Fibroblast of skin of left quadriceps (primary cell): ENCODE measurements at places on chromosomes 2 and 18.

GRCh38 chr2:196077821-196078220 is 9.2 kb upstream of the DNAH7 start:
- no peak for DNase-seq

GRCh38 chr2:212712991-212713390 is 174.4 kb upstream of the ERBB4 start:
- DNase-seq = no peak

DNA sequence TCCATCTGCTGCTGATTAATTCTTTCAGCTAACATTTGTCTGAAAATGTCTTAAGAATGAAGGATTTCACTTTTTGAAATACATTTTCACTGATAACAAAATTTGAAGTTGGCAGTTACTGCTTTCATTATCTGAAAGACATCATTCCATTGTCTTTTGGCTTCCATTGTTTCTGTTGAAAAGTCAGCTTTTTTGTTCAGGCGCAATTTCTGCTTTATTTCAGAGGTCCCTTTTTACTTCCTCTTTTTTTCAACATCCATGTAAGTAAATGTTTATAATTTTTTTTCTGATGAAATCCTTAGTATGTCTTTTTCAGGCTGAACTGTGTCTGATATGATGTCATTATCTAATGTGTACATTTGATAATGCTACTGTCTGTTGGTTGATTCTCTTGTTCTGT is 184.2 kb downstream of the RND3 start:
- no peak for DNase-seq

DNA sequence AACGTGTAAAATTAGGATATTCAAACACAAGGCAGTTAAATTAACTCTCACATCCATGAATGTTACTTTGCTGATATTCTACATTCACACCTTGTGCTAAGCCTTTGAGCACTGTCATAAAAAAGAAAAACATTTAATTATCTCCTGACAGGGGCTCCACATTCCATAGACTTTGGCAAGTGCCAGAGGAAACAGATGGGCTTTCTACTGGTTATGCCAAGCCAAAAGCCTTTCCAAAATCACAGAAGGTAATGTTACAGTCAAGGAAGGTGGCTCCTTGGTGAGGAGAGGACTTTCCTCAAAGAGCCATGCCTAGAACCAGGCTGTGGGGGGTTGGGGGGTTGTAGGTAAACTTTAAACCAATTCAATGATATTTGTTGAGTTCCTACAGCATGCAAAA is 12.4 kb downstream of the MYO5B start:
- DNase-seq = no peak

- DNase-seq = no peak
These were observed 169.5 kb downstream of the SRBD1 start for GRCh38 chr2:45441571-45441970.

DNA sequence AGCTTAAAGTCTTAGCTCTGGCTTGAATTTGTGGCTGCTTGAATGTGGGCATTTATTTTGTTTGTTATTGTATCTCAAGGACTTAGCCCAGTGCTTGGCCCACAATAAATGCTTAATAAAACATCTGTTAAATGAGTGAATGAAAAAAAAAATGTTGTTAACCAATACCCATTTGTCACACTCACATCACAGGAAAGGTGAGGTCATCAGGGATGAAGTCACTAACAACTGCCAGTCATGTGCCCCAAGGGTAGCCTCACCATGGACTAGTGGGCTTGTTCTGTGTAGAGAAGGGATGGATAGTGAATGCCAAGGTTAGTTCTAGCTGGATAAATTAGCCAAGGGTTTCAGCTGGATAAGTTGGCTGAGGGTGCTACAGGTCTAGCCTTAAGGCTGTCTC is 3.0 kb downstream of the NRBP1 start:
- no peak for DNase-seq

- no peak for DNase-seq
These were observed 16.5 kb downstream of the OSBPL1A start for GRCh38 chr18:24381126-24381525.

- no peak for DNase-seq
These were observed 165.6 kb upstream of the HDAC4 start for GRCh38 chr2:239566162-239566994.

- DNase-seq = no peak
These were observed 75.9 kb upstream of the FOSL2 start for GRCh38 chr2:28316546-28317335.

GRCh38 chr2:227914362-227914761 is 42.9 kb downstream of the DAW1 start:
- no peak for DNase-seq

GRCh38 chr2:117321816-117322215 is 492.7 kb upstream of the DDX18 start:
- no peak for DNase-seq
